Kidney epithelial cell (primary cell): ENCODE measurements at places on chromosomes 6 and 20. TPM values are rescaled to one million over a fixed set of nuclear protein-coding genes. Genes with fewer than 3 reads are reported as not detected.

Gene PI3
- total RNA-seq, result not detected in 2 replicates

Gene PLA2G7
- total RNA-seq, result 1.1 and 1.7 TPM in 2 replicates

Gene PDE7B
- 0.34 and 0.84 TPM in 2 replicates for total RNA-seq

Gene WFDC10B
- total RNA-seq, result not detected in 2 replicates

Gene RAMACL
- 0.21 and 0.88 TPM in 2 replicates for total RNA-seq
